Fibroblast of the aortic adventitia (primary cell): ENCODE measurements at places on chromosomes 11 and 22.

GRCh38 chr22:45455621-45456020 lies 42.1 kb downstream of the RIBC2 start:
- DNase-seq: no peak

DNA sequence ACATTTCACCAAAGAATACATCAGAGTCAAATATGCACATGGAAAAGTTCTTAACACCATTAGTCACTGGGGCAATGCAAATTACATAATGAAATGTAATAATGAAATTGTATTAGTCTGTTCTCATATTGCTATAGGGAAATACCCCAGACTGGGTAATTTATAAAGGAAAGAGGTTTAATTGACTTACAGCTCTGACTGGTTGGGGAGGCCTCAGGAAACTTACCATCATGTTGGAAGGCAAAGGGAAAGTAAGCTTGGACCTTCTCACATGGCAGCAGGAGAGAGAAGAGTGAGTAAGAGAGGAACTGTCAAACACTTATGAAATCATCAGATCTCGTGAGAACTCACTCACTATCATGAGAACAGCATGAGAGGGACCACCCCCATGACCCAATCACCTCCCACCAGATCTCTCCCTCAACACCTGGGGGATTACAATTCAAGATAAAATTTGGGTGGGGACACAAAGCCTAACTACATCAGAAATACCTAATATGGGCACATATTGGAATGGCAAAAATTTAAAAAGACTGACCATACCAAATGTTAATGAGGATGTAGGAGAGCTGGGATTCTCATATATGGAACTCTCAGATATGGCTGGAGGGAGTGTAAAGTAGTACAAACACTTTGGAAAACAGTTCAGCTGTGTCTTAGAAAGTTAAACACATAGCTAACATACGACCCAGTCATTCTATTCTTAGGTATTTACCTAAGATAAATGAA lies 65.1 kb upstream of the CD44 start:
- no peak for DNase-seq

DNA sequence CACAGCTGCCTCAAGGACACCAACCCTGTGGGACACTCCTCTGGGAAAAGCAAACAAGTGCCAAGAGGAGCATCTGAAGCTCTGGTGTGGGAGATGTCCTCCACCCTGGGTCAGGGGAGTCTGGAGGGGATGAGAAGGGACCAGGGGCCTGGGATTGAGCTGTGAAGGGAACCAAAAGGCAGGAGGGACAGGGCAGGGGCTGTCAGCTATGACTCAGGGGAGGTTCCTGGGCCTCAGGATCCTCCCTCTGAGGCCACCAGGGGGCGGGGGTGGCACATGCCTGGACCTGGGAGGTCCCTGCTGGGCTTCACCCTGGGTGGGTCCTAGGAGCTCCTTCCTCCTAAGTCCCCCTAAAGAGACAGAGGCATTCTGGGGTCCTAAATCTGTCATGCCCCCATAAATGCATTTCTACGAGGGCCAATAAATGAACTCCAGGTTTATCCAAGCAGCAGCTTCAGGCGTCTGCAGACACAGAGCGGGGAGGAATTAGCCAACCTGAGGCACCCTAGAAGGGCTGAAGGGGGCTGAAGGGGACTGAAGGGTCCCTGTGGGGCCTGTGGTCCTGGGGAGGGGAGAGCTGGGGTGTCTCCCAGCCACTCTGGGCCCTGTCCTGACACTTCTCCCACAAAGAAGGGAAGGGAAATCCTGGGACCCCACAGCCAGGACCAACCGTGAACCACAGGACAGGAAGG lies 31.9 kb upstream of the IGLL5 start:
- no peak for DNase-seq

GRCh38 chr22:50248196-50249081 lies 2.6 kb downstream of the HDAC10 start:
- no peak for DNase-seq
